ENCODE measurements at places on chromosomes 7 and 10.

DNA sequence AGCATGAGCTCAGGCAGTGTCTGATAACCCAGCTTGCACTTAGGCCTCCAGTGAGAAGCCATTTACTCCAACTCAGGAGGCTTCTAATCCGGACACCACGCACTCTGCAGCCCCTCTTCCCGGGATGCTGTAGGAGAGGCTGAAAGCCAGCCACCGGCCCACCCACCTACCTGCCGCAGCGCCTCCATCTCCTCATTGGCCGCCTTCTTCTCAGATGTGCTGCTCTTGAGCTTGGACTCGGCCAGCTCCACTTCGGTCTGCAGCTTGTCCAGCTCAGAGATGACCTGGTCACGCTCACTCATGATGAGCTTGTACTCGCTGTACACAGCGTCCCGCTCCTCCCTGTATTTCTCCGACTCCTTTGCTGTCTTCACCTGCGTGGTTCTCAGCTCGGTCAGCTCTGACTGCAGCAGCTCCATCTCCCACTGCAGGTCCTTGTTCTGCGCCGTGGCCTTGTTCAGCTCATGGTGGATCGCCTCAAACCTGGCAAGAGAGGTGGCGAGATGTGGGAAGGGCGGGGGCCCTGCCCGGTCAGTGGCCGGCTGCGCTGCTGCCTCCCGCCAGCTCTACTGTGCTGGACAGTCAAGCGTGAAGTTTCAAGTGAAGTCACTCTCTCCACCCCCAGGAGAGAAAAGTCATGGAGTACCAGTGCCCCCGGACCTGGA is 84.7 kb downstream of the DLG5 start:
- no peak for DNase-seq

GRCh38 chr10:58998924-58999713 is 177.3 kb upstream of the PHYHIPL start:
- no peak for DNase-seq

DNA sequence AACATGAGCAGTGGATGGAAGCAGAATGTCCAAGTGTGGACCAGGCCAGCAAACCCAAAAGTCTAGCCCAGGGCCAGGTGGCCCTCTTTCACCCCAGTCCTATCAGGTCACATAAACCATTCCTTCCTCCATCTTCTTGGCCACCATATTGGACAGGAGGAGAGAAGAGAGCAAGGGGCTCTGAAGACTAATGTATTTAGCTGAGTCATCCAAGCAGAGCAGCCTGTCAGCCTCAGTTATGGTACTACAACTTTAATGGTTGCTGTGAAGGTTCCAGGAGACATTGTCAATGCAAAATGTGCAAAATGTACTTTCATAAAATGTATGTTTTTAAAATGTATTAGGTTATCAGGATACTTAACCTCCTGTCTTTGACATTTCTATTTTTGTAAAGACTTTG is 159.5 kb downstream of the GPAM start:
- no peak for DNase-seq

DNA sequence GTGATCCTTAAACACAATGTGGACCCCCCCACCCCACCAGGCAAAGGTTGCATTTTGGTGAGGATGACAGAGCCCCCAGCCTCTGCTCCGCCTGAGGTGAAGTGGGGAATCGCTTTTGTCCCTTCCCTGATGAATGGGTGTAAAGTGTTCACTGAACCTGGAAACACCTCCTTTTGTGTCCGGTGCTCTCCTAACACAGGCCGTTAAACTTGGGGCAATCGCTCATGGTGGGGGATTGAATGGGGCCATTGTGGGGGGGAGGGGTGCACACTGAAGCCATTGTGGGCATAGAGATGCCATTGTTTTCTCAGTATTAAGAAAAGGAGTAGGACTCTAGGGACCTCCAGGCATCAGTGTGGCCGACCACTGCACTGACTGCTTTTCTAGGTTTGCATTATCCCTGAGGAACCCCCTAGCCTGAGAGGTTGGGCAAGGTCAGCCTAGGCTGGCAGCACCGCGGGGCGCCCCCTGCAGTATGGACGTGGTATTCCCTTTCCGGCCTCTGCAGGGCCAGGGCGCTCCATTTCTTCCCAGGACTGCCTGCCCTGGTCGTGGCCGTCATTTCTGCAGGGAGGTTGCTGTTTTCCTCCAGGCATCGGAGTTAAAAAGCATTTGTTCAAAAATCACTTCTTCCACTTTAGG is 158.3 kb downstream of the TCF7L2 start:
- no peak for DNase-seq

- no peak for DNase-seq
Observed at GRCh38 chr7:71912476-71912875, 499.7 kb downstream of the CALN1 start.

GRCh38 chr10:48470115-48470892 is 134.6 kb downstream of the ARHGAP22 start:
- no peak for DNase-seq

DNA sequence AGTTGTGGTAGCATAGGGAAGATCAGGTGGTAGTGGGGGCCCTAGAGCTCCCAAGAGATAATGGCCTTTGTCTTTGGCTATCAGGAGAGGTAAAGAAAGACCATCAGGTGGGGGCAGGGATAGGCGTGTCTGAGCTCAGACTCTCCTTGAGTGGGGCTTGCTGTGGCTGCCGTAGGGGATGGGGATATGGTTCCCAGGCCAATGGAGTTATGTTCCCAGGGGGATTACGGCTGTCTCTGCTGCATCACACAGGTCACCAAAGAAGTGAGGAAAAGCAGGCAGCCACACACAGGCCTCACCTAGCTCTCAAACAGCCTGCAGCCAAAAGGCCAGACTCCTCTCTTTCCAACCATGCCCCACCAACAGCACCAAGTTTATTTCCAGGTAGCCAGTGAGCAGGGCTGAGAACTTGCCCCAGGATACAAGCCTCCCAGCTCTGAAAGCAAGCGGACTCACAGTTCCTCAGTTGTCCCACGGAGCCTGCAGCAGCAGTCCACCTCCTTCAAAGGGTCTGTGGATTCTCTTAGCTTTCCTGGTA is 37.6 kb upstream of the C1QL3 start:
- no peak for DNase-seq

- DNase-seq: no peak
Observed at GRCh38 chr7:140702774-140703173, 6.3 kb downstream of the NDUFB2 start.

All from stimulated activated CD8-positive, alpha-beta memory T cell treated with anti-CD3 and anti-CD28 coated beads, Interleukin-15, amount 100 ng/mL, for 48 hours (primary cell).